ENCODE measurements at places on chromosomes 16 and 17.

- no peak for DNase-seq
Observed at GRCh38 chr17:65799869-65800268, 238.4 kb upstream of the AXIN2 start.

DNA sequence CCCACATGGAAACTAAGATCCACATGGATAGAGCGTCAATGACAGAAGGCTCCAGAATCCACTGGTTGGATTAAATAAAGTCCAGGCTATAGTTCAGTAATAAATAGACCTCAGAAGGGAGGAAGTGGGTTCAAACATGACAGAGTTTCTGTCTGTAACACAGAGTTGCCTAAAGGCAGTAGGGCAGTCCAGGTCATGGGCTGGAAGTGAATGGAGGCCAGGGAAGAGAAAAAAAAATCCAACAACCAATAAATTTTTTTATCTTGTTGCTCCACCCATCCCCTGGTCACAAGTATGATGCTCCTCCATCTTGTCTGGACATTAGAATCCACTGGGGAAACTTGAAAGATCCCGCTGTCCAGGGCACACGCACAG lies 92.4 kb downstream of the RGS9 start:
- no peak for DNase-seq

- no peak for DNase-seq
Observed at GRCh38 chr16:67951485-67951884, 7.6 kb upstream of the LCAT start.

- no peak for DNase-seq
Observed at GRCh38 chr17:17231621-17232302, 5.2 kb downstream of the FLCN start.

DNA sequence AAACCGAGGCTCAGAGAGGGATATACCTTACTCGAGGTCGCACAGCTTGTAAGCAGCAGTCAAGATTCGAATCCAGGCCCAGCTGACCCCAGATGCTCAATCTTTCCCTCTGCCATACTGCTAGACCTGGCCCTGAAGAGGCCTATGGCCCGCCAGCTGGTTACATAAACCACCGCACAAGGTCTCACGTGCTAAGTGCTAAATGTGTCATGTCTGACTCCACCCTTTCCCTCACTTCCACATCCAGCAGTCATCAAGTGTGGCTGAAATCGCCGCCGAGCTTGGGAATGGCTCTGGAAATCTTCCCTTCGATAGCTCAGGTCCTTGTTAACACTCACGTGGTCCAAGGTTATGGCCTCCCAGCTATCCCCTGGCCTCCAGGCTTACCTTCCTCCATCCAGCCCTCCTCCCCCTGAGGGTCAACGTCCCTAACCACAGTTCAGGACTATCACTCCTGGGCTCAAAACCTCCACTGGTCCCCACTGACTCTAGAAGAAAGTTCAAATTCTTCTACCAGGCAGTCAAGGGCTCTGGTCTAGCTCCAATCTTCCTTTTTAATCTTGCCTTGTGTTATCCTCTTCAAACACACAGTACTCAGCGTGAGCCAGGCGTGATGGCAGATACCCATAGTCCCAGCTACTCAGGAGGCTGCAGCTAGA lies 3.5 kb downstream of the ZBTB4 start:
- no peak for DNase-seq

GRCh38 chr17:47066095-47066494 lies 87.0 kb upstream of the RPRML start:
- no peak for DNase-seq

DNA sequence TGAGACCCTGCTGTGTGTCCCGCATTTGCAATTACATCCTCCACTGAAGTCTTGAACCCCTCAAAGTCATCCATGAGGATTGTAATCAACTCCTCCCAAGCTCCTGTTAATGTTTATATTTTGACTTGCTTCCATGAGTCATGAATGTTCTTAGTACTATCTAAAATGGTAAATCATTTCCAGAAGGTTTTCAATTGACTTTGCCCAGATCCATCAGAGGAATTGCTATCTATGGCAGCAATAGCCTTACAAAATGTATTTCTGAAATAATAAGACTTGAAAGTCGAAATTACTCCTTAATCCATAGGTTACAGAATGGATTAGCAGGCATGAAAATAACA lies 2.5 kb upstream of the C16orf87 start:
- DNase-seq, result no peak

- DNase-seq, result no peak
Observed at GRCh38 chr16:86671486-86672178, 93.3 kb downstream of the FOXL1 start.

GRCh38 chr17:66309793-66310192 lies 7.4 kb downstream of the PRKCA start:
- DNase-seq, result no peak

DNA sequence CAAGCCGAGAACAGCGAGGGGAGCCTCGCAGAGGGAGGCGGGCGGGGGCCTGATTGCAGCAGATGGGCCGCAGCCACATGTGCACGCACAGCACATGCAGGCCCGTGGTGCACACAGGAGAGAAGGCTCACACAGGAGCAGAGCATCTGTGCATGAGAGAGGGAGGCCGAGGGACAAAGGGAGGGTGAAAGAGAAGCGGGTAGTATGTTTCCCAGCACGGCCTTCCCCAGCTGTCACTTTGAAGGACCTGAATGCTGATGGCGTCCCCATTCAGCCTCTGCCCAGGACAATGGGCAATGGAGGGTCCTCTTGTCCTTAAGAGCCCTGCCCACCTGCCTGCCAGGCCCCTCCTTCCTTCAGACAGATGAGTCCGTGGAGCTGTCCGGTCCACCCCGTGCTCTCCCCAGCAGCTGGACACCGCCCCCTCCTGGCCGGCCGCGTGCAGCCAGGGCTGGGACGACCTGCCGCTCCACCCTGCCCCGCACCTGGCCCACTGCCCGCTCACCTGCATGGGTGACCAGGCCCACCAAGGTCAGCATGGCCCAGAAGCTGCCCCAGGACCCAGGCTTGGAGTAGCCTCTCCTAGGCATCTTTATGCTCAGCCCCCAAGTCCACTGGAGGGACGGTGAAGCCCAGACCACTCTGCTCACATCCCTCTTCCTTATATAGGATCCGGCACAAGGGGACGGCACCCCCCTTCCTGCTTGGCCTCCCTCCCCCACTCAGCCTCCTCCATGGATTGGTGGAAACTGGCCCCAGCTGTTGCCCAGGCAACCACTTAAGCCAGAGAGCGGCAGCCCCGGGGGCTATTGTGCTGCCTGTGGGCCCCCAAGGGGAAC lies at the start of gene BTBD17:
TSS of gene BTBD17 (minus strand) at position 639 of the 839 bp plus-strand sequence. CDS start at position 590, 49 bp downstream.
- no peak for DNase-seq

DNA sequence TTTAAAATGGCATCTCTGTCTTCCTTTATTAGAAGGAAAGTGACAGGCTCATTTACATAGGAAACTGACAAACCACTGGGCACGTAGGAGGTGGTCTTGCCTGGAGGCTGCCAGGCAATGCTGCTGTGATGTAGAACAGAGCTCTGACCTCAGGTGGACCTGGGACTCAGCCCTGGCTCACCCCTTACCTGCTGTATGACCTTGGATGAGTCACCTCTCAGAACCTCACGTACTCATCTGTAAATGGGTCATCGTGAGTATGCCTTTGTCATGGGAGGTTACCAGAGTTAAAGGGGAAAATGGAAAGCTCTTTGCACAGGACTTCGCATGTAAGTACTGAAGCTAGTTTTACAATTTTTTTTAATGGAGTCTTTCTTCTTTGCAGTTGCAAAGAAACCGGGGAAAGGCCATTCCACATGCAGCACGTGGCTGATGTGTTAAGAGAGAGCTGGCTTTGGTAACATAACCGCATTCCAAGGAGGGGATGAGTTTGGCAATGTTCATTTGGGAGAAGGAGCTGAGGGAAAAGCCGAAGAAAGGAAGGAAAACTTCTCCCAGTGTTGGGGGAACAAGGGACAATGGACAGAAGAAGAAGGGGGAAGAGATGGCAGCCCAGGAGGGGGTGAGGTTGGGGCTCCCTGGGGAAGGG lies 37.4 kb upstream of the LONP2 start:
- DNase-seq, result no peak

DNA sequence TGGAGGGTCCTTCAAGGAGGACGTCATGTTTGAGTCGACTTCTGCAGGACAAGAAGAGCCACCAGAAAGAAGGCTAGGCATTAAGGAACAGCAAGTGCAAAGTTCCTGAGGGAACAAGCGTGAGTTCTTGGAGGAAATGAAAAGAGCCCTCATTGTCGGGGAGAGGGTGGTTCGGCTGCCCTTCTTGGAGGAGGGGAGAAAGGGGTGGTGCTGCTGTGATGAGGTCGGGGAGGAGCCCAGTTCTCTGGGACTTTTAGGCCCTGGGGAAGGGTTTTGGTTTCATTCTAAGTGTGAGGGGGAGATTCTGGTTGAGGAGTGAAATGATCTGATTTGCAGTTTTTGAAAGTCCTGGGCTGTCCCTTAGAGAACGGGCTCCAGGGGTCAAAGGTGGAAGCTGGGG lies 4.1 kb downstream of the BICDL2 start:
- DNase-seq, result no peak

GRCh38 chr17:1860978-1861377 lies 31.2 kb downstream of the RPA1 start:
- no peak for DNase-seq

DNA sequence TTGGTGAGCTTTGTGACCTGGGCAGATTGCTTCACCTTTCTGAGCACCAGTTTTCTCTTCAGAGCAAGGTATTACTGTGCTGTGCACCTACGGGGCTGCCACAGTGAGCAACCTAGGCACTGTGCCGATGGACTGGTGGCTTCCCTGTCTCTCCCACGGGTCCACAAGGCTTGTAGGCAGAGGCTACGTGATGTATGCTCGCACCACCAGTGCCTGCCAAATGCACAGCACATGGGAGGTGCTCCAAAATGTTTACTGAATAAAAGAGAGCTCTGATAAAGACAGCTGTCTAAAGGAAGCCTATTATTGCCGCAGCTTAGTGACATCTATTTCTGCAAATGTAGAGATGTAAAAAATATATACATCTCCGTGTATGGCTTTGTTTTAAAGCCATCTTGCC lies 139.2 kb downstream of the CDK5R1 start:
- no peak for DNase-seq

GRCh38 chr17:21371511-21372081 lies 4.6 kb upstream of the KCNJ12 start:
- DNase-seq, result no peak

- no peak for DNase-seq
Observed at GRCh38 chr16:69084289-69084688, 21.2 kb upstream of the HAS3 start.

DNA sequence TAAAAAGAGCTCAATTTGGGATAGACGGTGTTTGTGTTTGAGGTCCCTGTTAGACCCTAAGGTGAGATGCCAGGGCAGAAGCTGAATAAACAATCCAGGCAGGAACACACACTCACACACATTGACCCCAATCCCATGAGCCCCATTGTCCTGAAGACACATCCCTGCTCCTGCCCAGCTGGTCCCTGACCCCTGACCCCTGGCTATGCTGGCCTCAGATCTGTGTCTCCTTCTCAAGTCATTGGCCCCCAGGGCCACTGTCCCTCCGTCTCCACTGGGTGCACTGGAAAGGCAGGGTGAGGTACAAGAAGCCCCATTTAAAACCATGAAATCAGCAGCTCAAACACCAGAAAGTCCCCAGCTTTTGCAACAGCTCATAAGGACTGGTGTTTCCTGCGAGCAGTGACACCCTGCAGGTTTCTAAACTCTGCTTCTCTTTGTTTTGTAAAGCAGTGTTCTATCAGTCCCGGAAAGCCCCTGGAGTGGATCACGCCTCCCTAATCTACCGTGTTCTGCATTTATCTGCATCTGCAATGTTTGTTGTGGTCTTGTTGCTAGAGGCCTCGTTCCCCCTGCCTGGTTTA lies 18.0 kb upstream of the ASGR2 start:
- DNase-seq, result peak; percentile 65

- no peak for DNase-seq
Observed at GRCh38 chr16:10514369-10515055, 65.9 kb downstream of the EMP2 start.

DNA sequence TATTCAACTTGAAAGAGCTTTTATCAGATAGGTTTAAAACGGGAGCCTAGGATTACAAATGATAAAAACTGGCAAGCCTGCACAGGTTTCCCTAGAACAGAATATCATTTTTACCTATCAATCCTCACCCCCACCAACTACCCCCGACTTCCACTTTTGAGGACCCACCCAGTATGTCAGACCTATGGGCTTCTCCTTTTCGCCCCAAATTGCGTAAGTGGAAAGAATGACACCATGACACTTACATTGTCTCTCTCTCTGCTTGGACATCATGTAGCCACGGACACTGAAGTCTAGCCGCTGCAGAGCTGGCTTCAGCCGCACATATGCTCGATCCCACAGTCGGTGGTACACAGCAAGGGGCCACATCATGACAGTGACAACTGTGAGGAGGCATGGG lies 7.4 kb upstream of the PSMC3IP start:
- DNase-seq, result no peak

DNA sequence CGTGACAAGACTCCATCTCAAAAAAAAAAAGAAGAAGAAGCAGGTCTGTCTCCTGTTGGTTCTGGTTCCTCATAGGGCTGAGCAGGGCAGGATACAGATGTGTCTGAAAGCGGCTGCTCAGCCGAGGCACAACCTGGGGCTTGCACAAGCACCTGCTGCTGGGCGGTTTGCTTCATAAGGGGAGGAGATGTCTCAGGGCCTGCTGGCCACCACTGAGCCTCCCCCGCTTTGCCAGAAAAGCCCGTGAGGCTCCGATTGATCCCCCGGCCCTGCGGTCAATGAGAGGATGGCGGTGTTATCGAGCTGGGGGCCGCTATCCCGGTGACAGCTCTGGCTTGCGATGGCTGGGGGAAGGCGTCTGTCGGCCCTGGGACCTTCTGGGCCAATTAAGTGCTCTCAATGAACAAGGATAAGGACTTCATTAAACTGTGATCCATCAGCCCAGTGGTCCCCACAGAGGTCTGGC lies 162.0 kb downstream of the SDK2 start:
- no peak for DNase-seq

DNA sequence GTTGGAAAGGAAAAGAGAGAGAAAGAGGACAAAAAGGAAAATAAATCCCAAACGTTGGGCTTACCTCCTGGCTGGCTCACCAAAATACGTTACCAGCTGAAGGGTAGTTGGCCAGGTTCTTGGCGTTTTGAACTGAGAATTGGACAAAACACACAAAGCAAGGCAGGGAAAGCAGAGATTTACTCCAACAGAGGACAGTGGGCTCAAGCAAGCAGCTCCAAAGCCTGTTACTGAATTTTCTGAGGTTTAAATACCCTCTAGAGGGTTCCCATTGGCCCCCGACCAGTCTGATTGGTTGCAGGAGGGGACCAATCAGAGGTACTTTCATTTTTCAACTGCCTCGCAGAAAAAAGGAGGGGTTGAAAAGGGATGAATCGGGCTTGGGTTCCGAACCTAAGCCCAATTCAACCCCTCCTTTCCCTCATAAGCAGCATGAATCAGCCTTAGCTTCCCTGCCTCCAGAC lies 55.6 kb upstream of the ALOX12 start:
- no peak for DNase-seq

DNA sequence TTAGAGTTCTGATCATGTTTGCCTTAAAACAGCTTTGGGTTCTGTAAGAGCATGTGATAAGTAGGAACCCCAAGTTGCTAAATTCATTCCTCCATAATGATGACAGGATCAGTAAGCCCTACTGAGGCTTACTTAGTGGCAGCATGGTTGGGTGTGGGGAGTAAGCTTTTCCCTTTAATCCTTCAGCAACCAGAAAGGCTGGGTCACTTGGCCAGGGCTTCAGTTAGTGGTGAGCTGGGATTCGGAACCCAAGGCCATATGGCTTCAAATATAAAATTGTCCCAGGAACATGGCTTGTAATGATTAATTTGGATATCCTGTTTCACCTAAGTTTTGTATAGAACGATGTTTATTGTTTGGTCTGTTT lies 850 bp downstream of the GINS3 start:
- no peak for DNase-seq

All from GM12892 (cell line).